ENCODE measurements at places on chromosomes 1 and 21. TPM values are rescaled to one million over a fixed set of nuclear protein-coding genes. Genes with fewer than 3 reads are reported as not detected.

GRCh38 chr1:72526926-72527325 is 244.6 kb upstream of the NEGR1 start:
- no peak overlapping the region for H3K27ac ChIP-seq
- H3K36me3 ChIP-seq: no peaks in the 10 kb centered on the region
- no peaks in the 10 kb centered on the region for H3K27me3 ChIP-seq
- DNase-seq: no peak

Gene DAB1
- polyA plus RNA-seq: 32.5 TPM

Gene TMEM200B
- polyA plus RNA-seq: 18.7 TPM

DNA sequence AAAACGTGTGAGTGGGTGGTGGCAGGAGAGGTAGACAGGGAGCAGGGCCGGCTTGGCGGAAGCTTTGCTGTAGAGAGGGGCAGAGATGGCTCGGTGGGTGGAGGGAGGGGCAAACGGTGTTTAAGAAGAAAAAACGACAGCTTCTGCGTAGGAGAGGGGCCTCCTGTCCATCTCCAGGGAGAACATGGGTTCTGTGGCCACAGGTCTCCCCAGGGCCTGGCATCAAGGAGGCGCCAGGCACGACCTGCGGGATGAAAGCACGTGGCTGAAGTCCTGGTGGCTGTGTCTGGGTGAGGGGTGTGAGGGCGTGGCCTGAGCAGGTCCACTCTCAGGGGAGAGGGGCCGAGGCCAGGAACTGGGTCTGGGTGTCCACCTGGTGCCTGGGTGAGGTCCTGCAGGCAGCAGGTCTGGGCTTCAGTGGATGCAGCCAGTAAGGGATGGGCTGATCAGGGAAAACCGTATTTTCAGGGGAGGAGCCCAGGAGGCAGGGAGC is 940 bp upstream of the PRKCZ start:
- peak overlapping the region; percentile 78 for H3K27ac ChIP-seq
- H3K36me3 ChIP-seq: no peaks in the 10 kb centered on the region
- DNase-seq: peak; percentile 66
- H3K4me1 ChIP-seq: peaks cover 7% of the 10 kb centered on the region
- H3K27me3 ChIP-seq: peaks cover 8% of the 10 kb centered on the region
- H3K4me3 ChIP-seq: peak overlapping the region; percentile 76

- no peak overlapping the region for H3K27ac ChIP-seq
- H3K36me3 ChIP-seq: no peaks in the 10 kb centered on the region
- DNase-seq: no peak
- H3K4me3 ChIP-seq: no peak overlapping the region
- no peaks in the 10 kb centered on the region for H3K4me1 ChIP-seq
- H3K27me3 ChIP-seq: peaks cover 64% of the 10 kb centered on the region
Observed at GRCh38 chr1:18198260-18198659, 90.7 kb downstream of the IGSF21 start.

Gene MROH9
- not detected for polyA plus RNA-seq

Gene SPRR2G
- not detected for polyA plus RNA-seq

DNA sequence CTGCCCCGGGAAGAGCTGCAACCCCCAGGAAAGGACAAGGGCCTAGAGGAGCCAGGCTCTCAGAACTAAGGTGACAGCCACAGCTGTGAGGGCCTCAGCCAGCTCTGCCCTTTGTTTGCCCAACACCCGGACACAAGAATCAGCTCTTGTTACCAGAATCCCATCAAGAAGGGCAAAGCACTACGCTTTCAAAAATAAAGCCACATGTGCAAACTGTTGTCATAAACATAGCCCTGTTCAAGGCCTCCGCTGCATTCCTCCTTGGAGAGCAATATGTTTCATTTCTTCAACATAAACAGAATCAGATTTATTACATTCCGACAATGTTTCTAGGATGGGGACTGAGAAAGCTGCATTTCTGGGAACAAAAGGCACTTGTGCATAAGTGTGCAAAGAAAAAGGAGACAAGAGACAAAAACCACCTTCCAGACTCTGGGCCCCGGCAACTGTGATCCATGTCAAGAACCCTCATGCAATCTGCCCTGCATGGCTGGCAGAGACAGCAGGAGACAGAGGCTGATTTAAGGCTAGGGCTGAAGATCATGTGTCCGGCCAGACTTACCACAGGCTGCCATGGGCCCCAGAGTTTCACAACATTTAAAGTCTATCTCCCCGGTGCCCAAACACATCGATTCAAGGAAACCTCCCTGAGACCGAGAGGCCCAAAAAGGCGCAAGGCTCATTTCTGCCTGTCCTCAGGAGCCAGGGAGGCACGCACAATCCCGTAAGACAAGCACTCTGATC is 71.0 kb downstream of the SSBP3 start:
- peaks cover 46% of the 10 kb centered on the region for H3K4me1 ChIP-seq
- H3K27me3 ChIP-seq: no peaks in the 10 kb centered on the region
- no peak overlapping the region for H3K4me3 ChIP-seq

Gene CRYZL1
- 79.4 TPM for polyA plus RNA-seq

Gene DHRS3
- 9.9 TPM for polyA plus RNA-seq

Gene FAM229A
- 12.3 TPM for polyA plus RNA-seq

Gene COL24A1
- 0.99 TPM for polyA plus RNA-seq

GRCh38 chr1:40860706-40861223 is 1.4 kb downstream of the CITED4 start:
- H3K4me1 ChIP-seq: peaks cover 19% of the 10 kb centered on the region
- peak; percentile 35 for DNase-seq
- H3K27ac ChIP-seq: peak overlapping the region; percentile 90
- peak overlapping the region; percentile 59 for H3K4me3 ChIP-seq
- H3K36me3 ChIP-seq: no peaks in the 10 kb centered on the region
- H3K27me3 ChIP-seq: peaks cover 4% of the 10 kb centered on the region

DNA sequence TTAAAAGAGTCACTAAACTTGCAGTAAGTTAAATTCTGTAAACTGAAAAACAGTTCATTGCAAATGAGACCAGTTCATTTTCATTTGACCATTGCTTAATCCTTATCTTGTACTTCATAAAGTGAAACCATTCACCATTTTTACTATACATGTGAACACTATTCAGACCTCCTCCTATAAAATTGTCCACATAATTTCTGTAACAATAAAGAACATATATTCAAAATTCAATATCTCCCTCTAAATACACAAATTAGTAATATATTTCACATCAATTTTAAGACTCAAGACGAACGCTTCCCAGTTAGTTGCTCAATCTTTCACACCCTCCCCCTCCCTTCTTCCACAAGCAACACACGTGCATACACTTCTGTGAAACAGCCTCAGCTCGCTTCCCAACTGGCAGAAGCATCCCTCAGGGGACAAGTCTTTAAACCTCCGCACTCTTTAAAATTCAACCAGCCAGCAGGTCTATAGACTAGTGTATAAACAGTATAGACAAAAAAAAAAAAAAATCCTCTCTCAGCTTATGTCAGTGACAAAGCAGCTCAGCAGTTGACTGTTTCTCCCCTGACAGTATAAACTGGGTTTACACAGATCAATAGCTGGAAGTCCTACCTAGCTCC is 99.6 kb downstream of the DENND1B start:
- no peaks in the 10 kb centered on the region for H3K27me3 ChIP-seq
- no peaks in the 10 kb centered on the region for H3K36me3 ChIP-seq
- peaks cover 6% of the 10 kb centered on the region for H3K4me1 ChIP-seq
- DNase-seq: peak; percentile 69

- no peaks in the 10 kb centered on the region for H3K36me3 ChIP-seq
- peaks cover 33% of the 10 kb centered on the region for H3K27me3 ChIP-seq
- peaks cover 4% of the 10 kb centered on the region for H3K4me1 ChIP-seq
- no peak for DNase-seq
- no peak overlapping the region for H3K27ac ChIP-seq
- no peak overlapping the region for H3K4me3 ChIP-seq
Observed at GRCh38 chr1:2431518-2431917, 19.2 kb upstream of the PEX10 start.

DNA sequence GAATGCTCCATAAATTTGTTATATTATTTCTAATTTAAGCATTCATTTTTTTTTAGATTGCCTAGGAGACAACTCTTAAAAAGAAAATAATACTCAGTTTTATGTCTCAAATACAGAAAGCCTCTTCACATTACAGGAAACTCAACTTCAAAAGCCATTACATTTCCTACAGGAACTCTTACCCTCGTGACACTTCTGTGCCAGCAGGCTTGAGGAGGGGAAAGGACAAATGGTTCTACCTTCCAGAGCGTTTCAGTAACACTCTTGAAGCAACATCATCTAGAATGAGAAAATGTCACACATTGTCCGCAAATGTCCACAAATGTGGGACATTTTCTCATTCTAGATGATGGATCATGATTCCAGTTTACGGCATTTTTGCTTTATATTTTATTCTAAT is 51.7 kb downstream of the PTPN14 start:
- H3K27ac ChIP-seq: no peak overlapping the region
- H3K36me3 ChIP-seq: no peaks in the 10 kb centered on the region

DNA sequence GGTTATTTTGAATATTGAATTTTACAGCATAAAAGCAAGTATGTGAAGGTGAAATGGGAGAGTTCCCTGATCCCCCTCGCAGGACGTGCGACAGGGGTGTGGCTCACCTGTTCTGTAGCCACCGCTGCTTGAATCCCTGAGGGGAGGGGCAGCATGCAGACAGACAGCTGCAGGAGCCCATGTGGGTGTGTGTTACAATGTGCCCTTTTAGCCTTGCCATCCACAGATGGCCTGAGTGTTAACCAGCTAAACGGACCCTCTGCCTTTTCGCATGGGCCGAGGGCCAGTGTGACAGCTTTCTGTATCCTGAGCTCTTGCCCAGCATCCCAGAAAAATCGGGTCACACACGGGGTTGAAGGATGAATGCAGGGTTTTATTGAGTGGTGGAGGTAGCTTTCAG is 43.3 kb downstream of the JAM2 start:
- no peak overlapping the region for H3K4me3 ChIP-seq
- H3K4me1 ChIP-seq: no peaks in the 10 kb centered on the region
- H3K27ac ChIP-seq: no peak overlapping the region
- H3K27me3 ChIP-seq: no peaks in the 10 kb centered on the region

- H3K27me3 ChIP-seq: peaks cover 16% of the 10 kb centered on the region
- no peaks in the 10 kb centered on the region for H3K36me3 ChIP-seq
- H3K4me3 ChIP-seq: no peak overlapping the region
Observed at GRCh38 chr1:119275145-119276134, 93.1 kb upstream of the HAO2 start.

GRCh38 chr1:212315907-212316306 is 30.7 kb downstream of the PPP2R5A start:
- no peaks in the 10 kb centered on the region for H3K4me1 ChIP-seq
- H3K36me3 ChIP-seq: no peaks in the 10 kb centered on the region
- no peak overlapping the region for H3K4me3 ChIP-seq

DNA sequence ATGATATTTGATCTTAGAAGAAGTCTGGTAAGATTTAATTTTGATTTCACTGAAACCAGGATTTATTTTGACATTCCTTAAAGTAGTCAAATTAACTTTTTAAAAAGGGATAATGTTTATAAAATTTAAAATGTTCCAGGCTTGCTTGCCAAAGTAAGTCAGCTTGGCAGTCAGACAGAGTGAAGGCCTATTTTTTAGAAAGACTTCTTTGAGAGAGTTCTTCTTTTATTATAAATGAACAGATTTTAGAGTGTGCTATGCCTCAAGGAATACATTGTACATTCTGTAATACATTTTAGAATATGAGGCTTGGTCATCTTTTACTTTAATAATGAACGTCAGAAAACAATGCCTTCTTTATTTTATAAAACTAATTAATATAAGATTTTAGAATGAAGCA is 138.7 kb downstream of the DISP1 start:
- H3K4me3 ChIP-seq: no peak overlapping the region
- H3K27ac ChIP-seq: no peak overlapping the region
- H3K27me3 ChIP-seq: no peaks in the 10 kb centered on the region
- no peaks in the 10 kb centered on the region for H3K36me3 ChIP-seq
- H3K4me1 ChIP-seq: no peaks in the 10 kb centered on the region

DNA sequence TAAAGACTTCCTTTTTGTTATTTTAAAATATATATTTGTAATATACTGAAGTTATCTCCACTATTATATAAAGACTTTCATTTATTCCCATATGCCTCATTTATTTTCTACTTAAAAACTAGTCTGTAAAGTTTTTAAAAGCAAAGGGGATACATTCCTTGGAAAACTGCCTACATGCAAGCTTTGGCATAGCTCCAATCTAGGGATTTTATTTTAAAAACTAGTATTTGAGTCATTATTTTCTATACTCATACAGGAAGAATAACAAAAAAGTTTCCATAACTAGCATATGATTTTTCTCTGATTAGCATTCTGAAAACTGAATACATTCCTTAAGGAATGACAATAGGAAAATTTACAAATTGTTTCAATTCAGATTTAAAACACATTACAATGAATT is 88.9 kb downstream of the COL24A1 start:
- no peaks in the 10 kb centered on the region for H3K36me3 ChIP-seq
- no peak overlapping the region for H3K27ac ChIP-seq
- no peaks in the 10 kb centered on the region for H3K27me3 ChIP-seq
- H3K4me1 ChIP-seq: no peaks in the 10 kb centered on the region
- H3K4me3 ChIP-seq: no peak overlapping the region

DNA sequence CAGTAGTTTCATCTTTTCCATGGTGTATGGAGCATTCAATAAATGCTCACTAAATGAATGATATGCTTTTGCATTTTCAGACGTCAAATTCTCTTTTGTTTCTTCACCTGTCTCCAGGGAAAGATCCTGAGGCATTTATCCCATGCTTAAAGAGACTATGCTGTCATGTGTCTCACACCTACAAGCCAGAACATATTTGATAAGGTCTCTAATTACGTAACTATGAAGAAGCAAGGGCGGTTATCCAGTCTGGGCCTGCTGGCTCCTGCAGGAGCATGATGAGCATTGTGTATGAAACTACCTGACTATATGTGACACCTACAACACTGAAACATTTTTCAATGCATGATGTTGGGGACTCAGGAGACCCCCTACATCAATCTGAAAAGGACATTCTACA is 51.8 kb downstream of the FBXO42 start:
- no peaks in the 10 kb centered on the region for H3K4me1 ChIP-seq
- H3K27me3 ChIP-seq: no peaks in the 10 kb centered on the region
- H3K27ac ChIP-seq: no peak overlapping the region
- peaks cover 19% of the 10 kb centered on the region for H3K36me3 ChIP-seq

Gene C4BPB
- not detected for polyA plus RNA-seq

DNA sequence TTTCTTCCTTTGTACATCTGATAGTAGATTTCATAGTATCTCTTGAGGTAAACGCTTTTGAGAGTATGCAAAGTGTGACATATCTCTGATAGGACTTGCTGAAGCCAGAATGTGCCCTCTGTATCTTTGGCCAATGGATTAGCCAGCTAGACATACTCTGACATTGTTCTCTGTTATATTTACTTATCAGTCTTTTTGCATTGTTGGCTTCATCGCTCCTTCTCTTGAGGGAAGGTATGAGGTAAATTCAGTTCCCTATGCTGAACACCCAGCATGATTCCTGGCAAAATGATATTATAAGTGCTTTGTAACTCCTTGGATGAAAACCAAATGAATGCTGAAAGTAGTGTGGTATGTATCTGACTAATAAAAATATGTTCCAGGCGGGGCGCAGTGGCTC is 163.2 kb upstream of the CACYBP start:
- H3K27me3 ChIP-seq: no peaks in the 10 kb centered on the region
- no peak overlapping the region for H3K27ac ChIP-seq
- DNase-seq: no peak
- no peaks in the 10 kb centered on the region for H3K36me3 ChIP-seq

GRCh38 chr1:109158433-109158832 is 44.5 kb downstream of the ELAPOR1 start:
- H3K4me3 ChIP-seq: no peak overlapping the region
- H3K27ac ChIP-seq: no peak overlapping the region
- no peaks in the 10 kb centered on the region for H3K36me3 ChIP-seq
- no peaks in the 10 kb centered on the region for H3K4me1 ChIP-seq
- no peak for DNase-seq
- no peaks in the 10 kb centered on the region for H3K27me3 ChIP-seq

- H3K4me3 ChIP-seq: no peak overlapping the region
- H3K4me1 ChIP-seq: peaks cover 27% of the 10 kb centered on the region
- peak; percentile 91 for DNase-seq
- no peaks in the 10 kb centered on the region for H3K27me3 ChIP-seq
- peak overlapping the region; percentile 96 for H3K27ac ChIP-seq
- H3K36me3 ChIP-seq: no peaks in the 10 kb centered on the region
Observed at GRCh38 chr1:59393211-59394180, 96.6 kb downstream of the FGGY start.

- no peak overlapping the region for H3K27ac ChIP-seq
- peaks cover 37% of the 10 kb centered on the region for H3K4me1 ChIP-seq
Observed at GRCh38 chr21:26840912-26841311, 4.3 kb downstream of the ADAMTS1 start.

Measured in cardiac muscle cell (in vitro differentiated cells and primary cell).